ENCODE measurements at places on chromosomes 16 and 17.

DNA sequence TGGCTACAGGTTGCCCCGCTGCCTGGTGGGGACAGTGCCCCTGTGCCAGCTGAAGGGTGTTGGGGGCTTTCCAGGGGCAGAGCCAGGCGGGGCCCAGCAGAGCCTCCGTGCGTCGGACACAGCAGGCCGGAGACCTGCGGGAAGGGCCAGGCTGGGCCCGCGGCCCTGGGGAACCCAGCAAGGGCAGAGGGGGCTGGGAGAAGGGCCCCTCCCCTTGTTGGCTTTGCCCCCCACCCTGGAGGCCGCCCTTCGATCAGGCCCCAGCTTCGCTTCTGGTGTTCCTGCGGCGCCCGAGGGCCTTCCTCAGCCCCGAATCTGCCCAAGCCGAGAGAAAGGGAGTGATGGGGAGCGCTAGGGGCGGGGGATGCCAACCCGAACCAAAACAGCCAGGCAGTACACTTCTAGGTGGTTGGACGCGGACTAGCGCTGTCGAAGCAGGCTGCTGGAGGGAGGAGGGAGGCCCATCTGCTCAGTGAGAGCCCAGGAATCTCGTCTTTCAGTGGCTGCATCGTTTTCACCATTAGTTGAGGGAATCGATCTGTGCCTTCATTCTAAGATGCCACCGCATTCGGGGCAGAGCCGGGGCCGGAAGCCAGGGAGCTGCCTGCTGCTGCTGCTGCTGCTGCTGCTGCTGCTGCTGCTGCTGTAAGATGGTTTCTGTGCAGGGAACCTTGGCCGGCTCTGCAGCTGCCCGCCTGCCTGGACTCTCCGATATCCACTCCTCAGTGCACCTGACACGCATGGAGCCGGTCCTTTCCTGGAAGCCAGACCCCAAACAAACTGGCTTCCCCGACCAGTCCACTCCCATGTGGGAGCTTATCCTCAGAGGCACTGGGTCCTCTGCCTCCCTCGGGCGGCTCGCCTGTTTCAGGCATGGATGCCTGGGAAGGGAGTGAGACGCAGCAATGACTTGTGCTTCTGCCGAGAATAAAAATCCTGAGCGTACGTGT lies 1.7 kb downstream of the JPH3 start:
- DNase-seq: no peak

GRCh38 chr17:30954046-30954830 lies 16.6 kb upstream of the RNF135 start:
- no peak for DNase-seq

- no peak for DNase-seq
Observed at GRCh38 chr17:83179374-83179773, 100.0 kb downstream of the METRNL start.

- DNase-seq: no peak
Observed at GRCh38 chr16:85466304-85466700, 146.8 kb upstream of the GSE1 start.

DNA sequence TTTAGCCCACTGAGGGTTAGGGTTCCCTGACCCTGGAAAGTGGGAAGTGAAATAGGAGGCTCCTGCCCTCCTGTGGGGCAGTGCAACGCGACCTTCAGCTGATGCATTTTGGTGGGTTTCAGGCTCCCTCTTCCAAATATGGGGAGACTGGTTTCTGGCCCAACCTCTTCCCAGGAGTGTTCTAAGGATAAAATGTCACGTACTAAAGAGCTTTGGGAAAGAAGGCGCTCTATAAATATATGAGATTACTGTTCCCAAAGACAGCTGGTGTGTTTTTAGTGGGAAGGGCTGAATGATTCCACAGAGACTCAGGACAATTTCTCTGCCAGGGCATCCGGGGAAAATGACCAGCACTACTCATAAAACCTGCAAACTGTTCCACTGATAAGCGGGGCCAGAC lies 9.8 kb downstream of the SLC35B1 start:
- DNase-seq: no peak

- DNase-seq: no peak
Observed at GRCh38 chr16:89115216-89115861, 21.7 kb downstream of the ACSF3 start.

- peak; percentile 37 for DNase-seq
Observed at GRCh38 chr17:82734987-82735866, at the start of gene FN3K. FN3K (plus strand) TSS chr17:82735615; CDS start chr17:82735637, 22 bp downstream.

DNA sequence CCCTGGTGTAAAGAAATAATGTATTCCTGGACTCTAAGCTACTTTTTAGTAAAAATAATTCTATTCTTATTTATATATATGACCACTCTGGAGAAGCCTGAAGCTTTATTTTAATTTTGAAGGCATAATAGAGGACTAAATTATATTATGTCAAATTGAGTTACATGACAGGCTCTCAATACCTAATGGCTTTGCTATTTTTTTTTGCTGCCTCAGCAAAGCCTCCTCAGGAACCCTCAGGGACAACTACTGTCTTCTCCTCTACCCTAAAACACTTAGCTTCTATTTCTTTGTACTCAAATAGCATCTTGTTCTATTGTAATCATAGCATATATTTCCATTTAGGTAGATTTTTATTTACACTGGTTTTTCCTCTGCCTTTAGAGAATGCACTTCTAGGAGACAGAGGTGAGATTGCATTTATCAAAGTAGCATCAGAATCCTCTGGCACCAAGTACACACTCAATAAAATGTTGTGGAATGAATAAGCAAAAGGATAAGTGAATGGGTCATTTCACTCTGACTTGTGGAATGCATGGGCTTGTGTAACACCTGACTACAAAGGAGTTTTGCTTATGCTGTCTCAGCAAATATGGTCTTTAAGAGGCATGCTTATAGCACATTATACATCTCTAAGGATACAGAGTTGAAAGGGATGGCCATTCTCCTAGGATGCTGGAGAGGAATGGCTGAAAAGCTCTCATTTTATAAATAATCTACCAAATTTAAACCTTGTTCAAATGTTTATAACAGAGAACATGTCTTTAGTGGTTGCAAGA lies 605.2 kb downstream of the KCNJ2 start:
- DNase-seq: no peak

DNA sequence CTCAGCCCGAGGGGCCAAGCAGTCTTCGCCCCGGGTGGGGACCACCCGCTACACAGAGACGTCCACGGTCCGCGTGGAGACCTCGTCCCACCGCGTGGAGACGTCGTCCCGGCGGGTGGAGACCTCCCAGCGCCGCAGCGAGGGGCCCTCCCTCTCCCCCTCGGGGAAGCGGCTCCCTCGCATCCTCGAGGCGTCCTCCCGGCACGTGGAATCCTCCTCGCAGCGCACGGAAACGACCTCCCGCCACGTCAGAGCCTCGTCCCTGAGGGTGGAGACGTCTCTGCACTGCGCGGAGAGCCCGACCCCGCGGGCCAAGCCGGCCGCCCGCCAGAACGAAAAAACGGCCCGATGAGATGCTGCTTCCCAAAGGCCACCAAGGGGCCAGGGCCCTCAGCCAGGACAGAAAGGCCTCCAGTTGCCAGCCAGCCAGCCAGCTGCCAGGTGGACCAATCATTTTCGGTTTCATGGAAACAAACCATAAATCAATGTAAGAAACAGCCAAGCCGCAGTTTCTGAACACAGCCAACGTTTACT lies 424 bp downstream of the C17orf100 start:
- DNase-seq: peak; percentile 74

DNA sequence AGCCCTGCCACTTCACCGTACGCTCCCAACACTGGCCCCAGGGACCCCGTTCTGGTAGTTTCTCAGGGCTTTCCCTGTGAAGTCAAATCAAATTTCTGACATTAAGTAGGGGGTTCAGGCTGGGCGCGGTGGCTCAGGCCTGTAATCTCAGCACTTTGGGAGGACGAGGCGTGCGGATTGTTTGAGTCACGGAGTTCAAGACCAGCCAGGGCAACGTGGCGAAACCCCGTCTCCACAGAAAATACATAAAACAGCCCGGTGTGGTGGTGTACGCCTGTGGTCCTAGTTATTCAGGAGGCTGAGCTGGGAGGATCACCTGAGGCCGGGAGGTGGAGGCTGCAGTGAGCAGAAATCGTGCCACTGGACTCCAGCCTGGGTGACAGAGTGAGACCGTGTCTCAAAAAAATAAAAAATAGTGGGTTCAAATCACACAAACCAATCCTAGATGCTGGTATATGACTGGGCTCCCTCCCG lies 632 bp downstream of the CYBC1 start:
- DNase-seq: no peak

DNA sequence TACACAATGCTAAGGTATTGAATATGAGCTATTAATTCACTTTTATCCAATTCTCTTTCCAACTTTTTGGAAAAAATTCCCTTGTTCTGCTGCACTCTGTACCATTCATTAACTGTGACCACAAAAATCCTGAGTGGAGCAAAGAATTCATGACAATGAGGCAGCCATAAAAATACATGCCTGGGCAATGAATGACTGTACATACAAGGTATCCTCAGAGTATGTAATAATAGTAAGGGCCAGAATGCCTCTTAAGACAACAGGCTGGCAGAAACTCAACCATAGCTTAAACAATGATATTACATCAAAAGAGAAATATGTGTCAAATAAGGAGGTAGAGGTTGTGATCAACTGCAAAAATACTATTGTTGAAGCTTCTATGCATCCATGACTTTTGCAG lies 74.7 kb upstream of the CA10 start:
- DNase-seq: no peak

DNA sequence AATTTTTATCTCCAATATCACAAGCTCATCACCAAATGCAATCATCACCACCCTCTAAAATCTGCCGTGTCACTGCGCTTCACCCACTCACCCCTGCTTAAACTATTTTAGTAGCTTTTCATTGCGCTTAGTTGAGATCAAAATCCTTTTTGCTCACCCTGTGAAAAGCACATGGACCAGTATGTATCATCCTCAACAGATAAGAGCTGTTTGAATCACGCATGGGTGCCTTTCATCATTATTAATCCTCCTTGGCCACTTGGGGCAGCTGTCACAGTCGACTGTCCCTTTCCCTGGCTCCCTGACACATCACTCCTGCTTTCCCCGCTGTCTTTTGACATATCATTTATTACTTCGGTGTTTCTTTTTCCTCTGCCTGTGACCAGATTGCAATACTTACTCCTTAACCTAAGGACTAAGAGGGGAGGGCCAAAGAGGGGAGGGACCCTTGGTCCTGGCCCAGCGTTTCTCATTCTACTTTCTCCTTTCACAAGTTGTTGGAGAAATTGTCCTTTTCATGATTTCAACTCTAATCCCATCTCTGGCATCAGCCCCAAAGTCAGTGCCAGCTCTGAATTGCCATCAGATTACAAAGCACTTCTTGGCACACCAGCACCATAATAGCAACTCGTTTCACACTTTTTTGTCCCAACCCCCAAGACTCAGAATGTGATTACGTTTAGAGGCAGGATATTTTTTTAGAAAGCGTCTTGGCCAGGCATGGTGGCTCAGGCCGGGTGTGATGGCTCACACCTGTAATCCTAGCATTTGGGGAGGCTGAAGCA lies 8.6 kb upstream of the KDM6B start:
- peak; percentile 33 for DNase-seq

- DNase-seq: no peak
Observed at GRCh38 chr16:24015923-24016322, 180.1 kb downstream of the PRKCB start.

- no peak for DNase-seq
Observed at GRCh38 chr17:66248285-66248684, 19.1 kb upstream of the APOH start.

- DNase-seq: peak; percentile 53
Observed at GRCh38 chr16:86884390-86884650, 306.0 kb downstream of the FOXL1 start.

GRCh38 chr16:11278681-11279628 lies 2.2 kb downstream of the PRM1 start:
- DNase-seq: no peak

All from M059J (cell line).